ENCODE measurements at places on chromosomes 1 and 21.

DNA sequence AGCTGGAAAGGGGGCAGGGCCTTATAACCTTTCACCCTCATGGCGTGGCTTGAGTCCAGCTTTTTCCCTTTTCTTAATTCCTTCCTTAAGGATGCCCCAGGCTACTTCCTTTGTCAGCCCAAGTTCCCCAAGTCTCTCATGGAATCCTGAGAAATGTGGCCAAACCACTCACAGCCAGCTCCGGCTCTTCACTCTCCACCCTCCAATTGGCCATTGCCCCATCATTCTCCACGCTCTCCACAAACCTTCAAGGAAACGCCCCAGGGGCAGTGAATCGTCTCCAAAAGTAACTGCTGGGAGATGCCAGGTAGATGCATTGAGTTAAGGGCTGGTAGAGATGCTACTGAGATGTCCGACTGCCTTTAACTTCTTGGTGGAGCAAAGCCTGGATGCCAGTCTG, 113.5 kb upstream of the CD34 start:
- DNase-seq: no peak

- DNase-seq: no peak
Observed at GRCh38 chr1:74549932-74550331, 37.5 kb upstream of the LRRC53 start.

DNA sequence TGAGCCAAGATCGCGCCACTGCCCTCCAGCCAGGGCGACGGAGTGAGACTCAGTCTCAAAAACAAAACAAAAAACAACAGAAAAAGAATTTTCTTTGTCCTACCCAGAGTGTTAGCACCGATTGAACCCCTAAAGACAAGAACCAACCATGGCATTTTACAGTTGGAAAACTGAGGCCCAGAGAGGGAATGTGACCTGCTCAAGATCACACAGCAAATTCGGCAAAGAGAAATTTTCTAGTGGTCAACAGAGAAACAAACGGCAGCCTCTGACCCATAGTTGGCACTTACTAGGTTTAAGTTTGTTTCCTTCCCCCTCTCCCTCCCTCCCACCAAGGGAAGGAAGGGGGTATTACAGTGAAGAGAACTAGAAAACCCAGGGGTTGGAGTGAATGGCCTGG, 20.5 kb upstream of the ACTL8 start:
- no peak for DNase-seq

GRCh38 chr1:220696863-220697231, 6.7 kb downstream of the C1orf115 start:
- DNase-seq: no peak

DNA sequence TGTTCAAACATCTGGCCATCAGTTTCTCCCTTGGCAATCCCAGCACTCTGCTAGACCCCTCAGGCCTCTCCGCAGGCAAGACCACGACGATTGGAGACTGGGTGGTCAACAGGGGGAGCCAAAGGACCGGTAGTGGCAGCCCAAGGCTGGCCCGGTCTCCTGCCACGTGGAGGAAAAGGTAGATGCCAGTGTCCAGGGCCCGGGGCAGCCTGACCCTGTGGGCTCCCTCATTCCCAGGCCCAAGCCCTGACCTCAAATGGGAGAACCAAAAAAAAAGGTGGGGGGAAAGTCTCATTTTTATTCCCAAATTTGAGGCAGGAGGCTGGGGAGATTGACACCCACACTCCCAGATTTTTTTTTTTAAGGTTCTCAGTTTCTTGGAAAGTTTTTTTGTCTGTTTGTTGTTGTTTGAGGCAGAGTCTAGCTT, 24.8 kb downstream of the S100A6 start:
- peak; percentile 80 for DNase-seq

DNA sequence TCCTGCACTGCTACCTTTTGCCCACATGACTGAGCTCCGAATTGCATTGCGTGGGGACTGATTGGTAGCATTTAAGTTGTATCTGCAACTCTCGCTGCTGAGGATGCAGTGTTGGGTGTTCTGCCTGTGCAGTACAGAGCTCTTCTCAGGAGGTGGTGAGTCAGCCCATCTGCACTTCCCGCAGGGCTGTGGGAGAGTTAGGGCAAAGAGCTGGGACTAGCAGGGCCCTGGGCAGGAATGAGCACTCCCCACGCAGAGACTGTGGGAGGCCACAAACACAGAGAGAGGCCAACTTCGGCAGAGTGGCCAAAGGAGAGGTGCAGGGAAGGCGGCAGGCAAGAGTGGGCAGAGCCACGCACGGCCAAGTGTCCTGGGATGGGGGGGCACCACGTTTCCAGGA, 244.7 kb downstream of the SIPA1L2 start:
- DNase-seq: no peak

GRCh38 chr1:244758708-244759107, 76.8 kb upstream of the COX20 start:
- DNase-seq: no peak

- no peak for DNase-seq
Observed at GRCh38 chr1:82044111-82044510, 243.4 kb downstream of the ADGRL2 start.

DNA sequence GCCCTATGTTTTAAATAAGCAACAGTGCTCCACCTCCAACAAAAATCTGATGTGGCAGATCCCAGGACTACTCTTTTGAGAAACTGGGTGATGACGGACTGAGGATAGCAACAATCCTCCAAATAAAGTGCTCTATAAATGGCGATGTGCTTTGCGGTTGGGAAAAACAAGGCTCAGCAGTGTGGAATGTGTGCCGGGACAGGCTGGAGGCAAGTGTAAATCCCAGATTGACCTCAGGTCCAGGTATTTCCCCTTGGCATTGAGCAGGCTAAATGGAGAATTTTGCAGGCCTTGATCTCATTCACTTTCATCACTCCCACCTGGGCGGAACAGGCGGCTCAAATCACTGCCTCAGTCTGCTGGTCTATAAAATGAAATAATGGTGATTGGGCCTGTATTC, 35.1 kb downstream of the LRRC42 start:
- DNase-seq: no peak

- DNase-seq: no peak
Observed at GRCh38 chr1:41468122-41468762, 16.2 kb downstream of the EDN2 start.

- DNase-seq: no peak
Observed at GRCh38 chr1:235074523-235075047, 54.1 kb downstream of the TOMM20 start.

DNA sequence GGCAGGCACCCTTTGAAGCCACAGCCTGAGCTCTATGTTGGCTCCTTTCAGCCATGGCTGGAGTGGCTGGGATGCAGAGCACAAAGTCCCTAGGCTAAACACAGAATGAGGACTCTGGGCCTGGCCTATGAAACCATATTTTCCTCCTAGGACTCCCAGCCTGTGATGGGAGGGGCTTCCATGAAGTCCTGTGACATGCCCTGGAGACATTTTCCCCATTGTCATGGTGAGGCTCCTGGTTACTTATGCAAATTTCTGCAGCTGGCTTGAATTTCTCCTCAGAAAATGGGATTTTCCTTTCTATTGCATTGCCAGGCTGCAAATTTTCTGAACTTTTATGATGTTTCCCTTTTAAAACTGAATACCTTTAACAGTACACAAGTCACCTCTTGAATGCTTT, 61.3 kb downstream of the VCAM1 start:
- no peak for DNase-seq

DNA sequence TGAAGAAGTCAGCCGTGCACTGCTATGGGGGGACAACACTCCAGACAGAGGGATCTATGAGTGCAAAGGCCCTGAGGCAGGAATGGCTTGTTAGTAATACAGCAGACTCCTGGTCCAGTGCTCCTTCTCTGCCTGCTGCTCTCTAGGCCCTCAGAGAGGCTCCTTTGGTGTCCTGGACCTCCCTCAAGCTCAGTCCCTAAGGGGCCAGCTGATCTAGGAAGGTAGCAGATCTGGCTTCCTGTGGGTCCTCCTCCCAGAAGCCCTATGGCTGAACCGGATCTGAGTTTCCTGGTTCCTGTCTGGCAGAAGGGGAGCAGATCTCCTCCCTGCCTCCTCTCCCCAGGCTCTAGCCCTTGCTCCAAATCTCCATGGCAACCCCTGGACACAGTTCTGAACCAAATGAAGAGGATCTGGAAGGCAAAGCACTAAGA, at the start of gene LDLRAD2:
Gene LDLRAD2 (plus strand): TSS at position 391 of the 431 bp plus-strand sequence. CDS start 187 bp downstream, outside the sequence.
- DNase-seq: no peak

DNA sequence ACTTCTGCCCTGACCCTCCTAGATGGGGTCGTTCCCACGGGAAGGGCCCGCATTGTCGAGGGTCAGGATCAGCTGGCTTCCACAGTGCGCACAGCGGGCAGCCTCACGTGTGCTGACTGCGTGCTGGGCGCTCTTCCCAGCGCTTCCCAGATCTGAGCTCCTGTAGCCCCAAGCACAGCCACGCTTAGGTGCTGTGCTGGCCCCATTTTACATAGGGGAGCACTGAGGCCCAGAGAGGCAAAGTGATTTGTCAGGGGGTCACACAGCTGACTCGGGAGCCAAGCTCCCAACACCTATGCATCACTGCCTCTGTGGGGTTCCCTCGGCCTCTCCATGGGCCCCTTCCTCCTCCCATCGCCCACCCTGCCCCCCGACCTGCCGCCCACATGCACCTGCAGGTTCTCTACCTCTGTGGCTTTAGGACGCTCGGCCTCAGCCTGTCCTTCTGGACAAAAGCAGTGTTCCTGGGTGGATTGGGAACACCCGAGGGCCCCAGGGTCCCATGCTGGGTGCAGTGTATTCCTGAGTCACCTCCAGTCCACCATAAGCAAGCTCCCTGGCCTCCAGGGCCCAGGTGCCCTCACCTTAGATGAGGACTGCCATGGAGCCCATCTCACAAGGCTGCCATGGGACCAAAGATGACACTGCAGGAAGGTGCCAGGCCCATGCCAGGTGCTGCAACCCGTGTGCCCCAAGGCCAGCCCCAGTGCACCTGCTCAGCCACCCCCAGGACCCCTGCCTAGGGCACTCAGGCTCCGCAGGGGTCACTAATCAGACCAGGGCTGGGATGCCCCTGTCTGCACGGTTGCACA, 23.3 kb downstream of the TFF3 start:
- no peak for DNase-seq

GRCh38 chr1:166839600-166840308, 479 bp downstream of the POGK start:
- DNase-seq: peak; percentile 43

GRCh38 chr1:93768380-93768863, 86.8 kb upstream of the BCAR3 start:
- no peak for DNase-seq

GRCh38 chr1:56790036-56790435, 29.2 kb downstream of the FYB2 start:
- no peak for DNase-seq

GRCh38 chr21:27154451-27155129, 187.7 kb upstream of the ADAMTS5 start:
- no peak for DNase-seq

DNA sequence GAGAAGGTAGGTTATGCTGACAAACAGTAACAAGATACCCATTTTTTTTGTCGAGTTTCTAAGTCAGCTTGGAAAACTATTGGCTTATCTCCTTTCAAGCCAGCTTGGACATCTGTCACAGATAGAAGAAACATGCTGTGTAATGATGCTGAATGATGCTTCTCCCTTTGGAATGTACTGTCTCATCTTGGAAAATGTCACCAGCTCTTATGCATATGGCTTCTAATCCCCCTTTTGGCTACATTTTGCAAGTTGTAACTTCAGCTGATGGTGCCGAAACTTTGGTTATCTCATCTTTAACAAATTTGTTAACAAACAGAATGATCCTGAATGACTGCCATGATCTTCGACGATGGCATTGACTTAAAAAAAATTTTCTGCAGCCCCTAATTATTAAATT, 68.8 kb upstream of the ST6GALNAC3 start:
- DNase-seq: no peak

DNA sequence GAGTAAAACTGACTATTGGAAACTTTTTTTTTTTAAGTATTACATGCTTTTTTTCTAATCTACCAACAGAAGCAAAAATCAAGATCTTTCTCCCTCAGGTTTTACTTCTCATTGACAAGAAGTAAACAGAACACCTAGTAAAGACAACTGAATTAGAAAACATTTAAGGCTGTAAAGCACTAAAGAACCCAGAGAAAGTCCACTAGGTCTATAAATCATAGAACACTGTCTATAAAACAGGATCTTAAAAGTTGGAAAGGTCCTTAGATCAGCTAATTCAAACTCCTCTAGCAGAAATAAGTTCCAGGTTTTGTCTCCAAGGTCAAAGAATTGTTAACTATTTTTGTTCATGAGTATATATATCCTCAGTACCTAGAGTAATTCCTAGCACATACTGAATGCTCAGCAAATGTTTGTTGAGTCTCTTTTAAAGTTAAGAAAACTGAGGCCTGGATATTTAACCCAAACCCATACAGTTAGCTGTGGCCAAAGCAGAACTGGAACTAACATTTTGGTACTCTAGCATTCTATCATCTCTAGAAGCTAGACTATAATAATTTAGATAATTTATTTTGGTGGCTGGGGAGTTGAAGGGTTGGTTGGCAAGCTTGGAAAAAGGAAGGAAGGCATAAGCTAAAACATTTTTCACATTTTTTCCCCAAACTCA, 3.0 kb downstream of the EPS15 start:
- no peak for DNase-seq

GRCh38 chr1:21916447-21917238, 20.5 kb downstream of the HSPG2 start:
- no peak for DNase-seq

- no peak for DNase-seq
Observed at GRCh38 chr1:39852214-39852791, 31.0 kb downstream of the TRIT1 start.

- no peak for DNase-seq
Observed at GRCh38 chr1:93678491-93678890, 3.1 kb downstream of the BCAR3 start.

GRCh38 chr1:32272557-32273390, 19.1 kb upstream of the HDAC1 start:
- DNase-seq: peak; percentile 36

GRCh38 chr1:53501065-53502005, 42.1 kb downstream of the DMRTB1 start:
- DNase-seq: no peak

DNA sequence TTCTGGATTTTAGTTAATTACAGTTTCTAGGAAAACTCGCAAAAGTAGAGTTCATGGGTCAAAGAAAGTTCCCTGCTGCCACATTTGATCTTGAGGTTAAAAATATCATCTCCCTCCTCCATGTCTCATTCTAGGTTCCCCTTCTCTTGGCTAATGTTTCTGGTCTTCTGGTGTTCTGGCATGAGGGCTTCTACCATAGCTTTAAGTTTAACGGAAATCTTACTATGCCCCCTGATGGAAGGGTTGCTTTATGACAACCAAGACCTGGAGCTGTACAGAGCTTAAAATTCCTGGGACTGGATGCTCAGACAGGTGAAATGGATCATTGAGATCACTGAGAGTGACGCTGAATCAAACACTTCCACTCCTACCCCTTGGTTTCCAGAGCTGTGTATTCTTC, 1881.7 kb downstream of the MRPL39 start:
- no peak for DNase-seq

GRCh38 chr1:183773482-183774274, 31.2 kb upstream of the RGL1 start:
- DNase-seq: no peak

DNA sequence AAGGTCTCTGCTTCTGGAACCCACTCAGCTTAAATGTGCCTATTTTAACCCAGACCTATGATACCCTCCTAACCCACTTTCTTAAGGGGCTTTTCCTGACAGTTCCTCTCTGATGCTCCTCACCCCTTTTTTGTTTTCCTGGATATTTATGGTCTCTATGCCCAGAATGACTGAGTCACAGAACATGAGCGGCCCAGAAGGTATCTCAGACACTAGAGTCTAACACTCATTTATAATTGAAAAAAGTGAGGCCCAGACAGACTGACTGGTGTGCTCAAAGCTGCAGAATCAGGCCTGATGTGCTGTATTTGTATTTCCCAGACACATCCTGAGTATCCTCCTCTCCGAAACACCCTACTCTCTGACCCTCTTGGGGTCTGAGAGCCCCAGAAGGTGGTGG, 44.0 kb downstream of the LRRC71 start:
- DNase-seq: no peak

GRCh38 chr21:36656138-36656537, 42.8 kb upstream of the SIM2 start:
- no peak for DNase-seq
